ENCODE measurements at places on chromosomes 4 and X. TPM values are rescaled to one million over a fixed set of nuclear protein-coding genes. Genes with fewer than 3 reads are reported as not detected.

PAGE2B gene
- total RNA-seq: not detected

NEIL3 gene
- total RNA-seq: 3.2 TPM

NKAP gene
- total RNA-seq: 5.2 TPM

- no peak for DNase-seq
Observed at GRCh38 chr4:146655521-146655856, 16.8 kb downstream of the POU4F2 start.

- no peak for DNase-seq
Observed at GRCh38 chrX:35841872-35842271, 43.7 kb downstream of the MAGEB16 start.

- no peak for DNase-seq
Observed at GRCh38 chr4:96887857-96888256, 1048.0 kb downstream of the PDHA2 start.

GRCh38 chrX:106791495-106791894 lies 11.0 kb upstream of the TBC1D8B start:
- DNase-seq: no peak

DNA sequence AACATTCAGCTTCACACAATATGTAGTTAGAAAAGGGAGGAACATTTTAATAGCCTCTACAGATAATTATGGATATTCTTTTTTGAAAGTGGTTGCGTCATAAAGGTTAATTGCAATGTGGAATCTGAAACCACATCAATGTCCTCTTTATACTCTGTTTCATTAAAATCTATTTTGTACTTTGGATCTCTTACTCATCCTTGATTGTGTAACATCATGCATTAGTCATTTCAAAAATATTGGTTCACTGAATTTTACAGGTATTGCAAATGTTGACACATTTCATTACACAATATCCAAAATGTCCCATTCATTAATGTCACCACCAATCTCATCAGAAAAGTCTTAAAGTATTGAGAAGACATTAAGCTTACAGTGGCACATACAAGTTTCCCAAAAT lies 62.7 kb upstream of the USP9X start:
- no peak for DNase-seq

DNA sequence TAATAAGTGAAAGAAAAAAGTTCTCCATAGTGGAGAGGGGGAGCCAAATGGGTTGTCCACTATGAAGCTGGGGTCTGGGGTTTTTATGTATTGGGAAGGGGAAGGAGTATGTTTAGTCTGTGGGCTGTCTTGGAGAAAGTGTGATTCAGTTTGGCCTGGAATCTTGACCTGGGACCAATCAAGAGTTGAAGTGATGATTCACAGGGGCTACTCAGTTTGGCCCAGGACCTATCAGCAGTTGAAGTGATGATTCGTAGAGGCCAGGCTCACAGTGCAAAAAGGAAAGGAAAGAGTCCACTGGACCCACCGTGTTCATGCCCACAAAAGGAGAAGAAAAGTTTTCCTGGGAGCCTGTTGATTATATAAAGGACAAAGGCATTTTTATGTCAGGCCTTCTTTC lies 47.3 kb upstream of the RAB9B start:
- DNase-seq: no peak

- DNase-seq: no peak
Observed at GRCh38 chrX:119871245-119871598, 311 bp downstream of the RNF113A start.
